ENCODE measurements at places on chromosomes 1 and 21.
A peak's percentile ranks its signal among the peaks of the same experiment; 100 is the strongest.

DNA sequence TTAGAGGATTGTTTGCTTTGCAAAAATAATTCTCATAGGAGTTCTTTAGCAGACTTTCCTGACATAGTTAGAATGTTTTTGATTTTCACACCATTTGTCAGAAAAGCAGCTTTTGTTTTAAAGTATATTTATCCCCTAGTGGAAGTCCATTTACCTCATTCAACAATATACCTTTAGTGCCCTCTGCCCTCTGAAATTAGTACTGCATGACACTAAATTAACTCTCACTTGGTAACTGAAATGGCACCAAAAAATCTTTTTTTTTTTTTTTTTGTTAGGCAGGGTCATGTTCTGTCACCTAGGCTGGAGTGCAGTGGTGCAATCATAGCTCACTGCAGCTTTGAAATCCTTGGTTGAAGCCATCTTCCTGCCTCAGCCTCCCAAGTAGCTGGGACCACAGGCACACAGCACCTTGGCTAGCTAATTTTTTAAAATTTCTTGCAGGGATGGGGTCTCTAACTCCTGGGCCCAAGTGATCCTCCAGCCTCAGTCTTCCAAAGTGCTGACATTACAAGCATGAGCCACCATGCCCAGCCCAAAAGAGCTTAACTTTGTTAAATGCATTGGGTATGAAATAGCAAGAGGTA, 13.6 kb downstream of the LRRC42 start:
- peak; percentile 51 for DNase-seq

DNA sequence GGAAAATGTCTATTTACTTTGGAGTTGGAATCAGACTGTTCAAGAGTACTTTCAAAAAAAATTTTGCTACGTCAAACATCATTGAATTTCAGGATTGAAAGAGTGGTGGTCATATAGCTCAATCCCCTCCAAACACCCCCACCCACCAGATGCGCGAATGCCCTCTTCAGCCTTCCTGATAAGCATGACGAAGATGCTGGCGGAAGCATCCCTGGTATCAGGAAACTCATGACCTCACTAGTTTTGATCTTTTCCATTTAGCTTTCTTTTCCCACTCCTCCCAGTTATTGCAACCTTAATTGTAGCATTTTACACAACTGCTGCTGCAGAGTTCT, 104.4 kb downstream of the LEPR start:
- no peak for DNase-seq

- peak; percentile 99 for DNase-seq
Measured at GRCh38 chr1:226674892-226675714, 64.0 kb downstream of the ITPKB start.

GRCh38 chr1:86522240-86522639, 24.6 kb upstream of the CLCA4 start:
- no peak for DNase-seq

DNA sequence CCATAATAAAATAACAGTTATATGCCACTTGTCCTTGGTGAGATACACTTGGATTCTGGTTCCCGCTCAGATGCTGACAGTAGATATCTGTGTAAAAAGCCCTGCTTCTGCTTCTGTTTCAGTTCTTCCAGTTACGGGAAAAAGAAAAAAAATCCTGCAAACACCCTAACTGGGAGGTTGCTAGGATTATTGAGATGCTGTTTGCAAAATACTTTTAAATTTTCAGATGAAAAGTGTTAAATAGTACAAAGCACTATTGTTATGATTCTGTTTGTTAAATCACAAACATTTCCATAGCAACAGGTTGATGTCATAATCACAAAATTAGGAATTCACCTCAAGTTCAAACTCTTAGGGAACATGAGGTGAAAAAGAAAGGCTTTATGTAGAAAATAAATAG, 232.3 kb downstream of the HMCN1 start:
- DNase-seq = no peak

GRCh38 chr1:233983811-233984210, 79.3 kb downstream of the SLC35F3 start:
- DNase-seq = no peak

DNA sequence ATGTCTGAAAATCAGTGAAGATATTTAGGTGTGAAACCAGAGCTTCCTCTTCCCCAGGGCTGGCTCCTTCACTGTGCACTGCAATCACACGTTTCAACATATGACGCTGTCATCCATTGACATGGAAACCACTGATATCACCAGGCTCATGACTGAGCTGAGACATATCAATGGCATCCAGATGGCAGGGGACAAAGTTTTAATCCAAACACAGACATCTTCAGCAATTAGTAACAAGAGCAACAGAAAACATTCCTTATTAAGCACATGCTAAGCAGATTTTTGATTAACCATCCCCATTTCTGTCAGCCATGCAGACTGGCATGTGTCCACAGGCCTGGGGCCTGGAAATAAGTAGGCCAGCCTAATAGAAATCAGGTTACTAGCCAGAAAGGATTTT, 108.0 kb upstream of the ADAR start:
- peak; percentile 25 for DNase-seq

DNA sequence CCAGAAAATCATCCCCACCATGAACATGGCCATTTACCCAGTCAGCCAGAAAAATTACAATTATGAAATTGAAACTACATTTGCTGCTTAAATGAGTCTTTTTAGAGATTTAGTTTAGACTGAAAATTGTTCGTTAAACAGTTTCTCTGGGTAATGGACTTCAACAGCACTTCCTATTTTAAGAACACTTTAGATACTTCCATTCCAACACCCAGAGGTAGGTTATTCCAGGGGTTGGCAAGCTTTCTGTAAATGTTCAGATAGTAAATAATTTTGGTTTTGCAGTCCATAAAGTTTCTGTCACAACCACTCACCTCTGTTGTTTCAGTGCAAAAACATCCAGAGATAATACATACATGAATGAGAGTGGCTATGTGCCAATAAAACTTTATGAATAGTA, 10.2 kb downstream of the NMNAT2 start:
- DNase-seq = no peak

- no peak for DNase-seq
Measured at GRCh38 chr1:193083365-193084088, 21.7 kb downstream of the GLRX2 start.

DNA sequence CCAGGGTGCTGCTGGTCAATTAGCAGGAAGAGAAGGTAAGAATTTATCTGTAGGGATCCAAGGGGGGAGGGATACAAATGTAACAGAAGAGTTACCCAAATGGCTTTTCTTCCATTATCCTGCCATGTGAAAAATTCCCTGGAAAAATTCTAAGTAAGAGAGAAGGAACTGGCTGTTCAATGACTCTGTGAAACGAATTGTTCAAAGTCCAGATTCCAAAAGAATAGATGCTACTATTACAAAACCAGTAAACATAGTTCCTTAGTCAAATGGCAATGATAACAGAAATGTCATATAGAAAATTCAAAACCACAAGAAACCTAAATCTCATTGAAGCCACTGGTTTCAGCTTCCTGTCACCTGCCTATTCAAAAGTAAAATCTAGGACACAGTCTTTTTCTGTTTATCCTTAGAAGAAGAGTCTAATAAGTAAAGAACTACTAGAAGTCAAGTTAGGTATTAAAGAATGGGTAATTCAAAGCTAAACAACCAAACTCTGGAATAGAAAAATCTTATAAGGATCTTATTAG, 102.6 kb downstream of the ZNF644 start:
- DNase-seq = no peak

GRCh38 chr21:18129526-18129925, 115.1 kb upstream of the CHODL start:
- DNase-seq = no peak

DNA sequence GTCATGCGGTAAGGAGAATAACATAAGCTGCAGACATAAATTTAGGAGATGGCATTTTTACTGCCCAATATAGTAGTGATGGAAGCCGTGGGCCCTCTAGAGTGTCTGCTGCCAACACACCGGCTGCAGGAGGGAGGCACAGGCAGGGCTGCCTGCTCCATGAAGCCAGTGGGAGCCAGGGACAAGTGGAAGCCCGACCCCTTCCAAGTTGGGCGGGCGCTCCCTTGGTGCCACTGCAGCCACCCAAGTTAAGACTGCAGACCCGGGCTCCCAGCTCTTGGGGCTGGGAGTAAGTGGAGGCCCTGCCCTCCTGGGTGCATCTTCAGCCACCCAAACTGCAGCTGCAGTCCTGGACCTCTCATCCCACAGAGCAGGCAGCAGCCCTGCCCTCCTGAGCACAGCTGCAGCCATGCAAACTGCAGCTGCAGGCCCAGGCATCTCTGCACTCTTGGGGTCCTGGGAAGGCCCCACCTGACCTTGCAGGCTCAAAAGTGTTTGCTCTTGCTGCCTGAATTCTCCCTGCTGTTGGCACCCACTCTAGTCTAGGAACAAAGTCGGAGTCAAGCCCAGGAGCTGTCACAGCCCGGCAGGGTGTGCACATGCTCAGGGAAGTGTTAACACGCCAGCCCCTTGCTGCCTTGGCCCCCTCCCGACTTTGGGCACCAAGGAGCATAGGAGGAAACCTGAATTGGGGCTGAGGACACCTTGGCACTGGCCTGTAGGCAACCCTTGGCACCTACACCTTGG, 437.2 kb upstream of the PRMT6 start:
- DNase-seq = no peak

DNA sequence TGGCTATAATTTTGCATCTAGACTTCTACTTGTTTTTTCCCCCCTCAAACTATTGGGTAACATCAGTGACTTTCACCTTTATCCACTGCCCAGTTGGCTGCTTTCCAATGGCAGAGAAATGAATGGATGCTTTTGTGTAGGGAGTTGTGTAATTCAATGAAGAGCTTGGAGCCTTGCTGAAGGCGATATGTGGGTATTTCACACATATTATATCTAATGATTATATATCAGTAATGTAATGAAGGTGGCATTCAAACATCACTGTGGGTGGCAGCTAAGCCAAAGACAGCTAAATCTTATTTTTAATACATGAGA, 81.2 kb downstream of the TGFB2 start:
- no peak for DNase-seq

GRCh38 chr1:23403038-23403336, 21.6 kb downstream of the TCEA3 start:
- no peak for DNase-seq

GRCh38 chr1:111202707-111203623, 2.5 kb upstream of the DENND2D start:
- no peak for DNase-seq

DNA sequence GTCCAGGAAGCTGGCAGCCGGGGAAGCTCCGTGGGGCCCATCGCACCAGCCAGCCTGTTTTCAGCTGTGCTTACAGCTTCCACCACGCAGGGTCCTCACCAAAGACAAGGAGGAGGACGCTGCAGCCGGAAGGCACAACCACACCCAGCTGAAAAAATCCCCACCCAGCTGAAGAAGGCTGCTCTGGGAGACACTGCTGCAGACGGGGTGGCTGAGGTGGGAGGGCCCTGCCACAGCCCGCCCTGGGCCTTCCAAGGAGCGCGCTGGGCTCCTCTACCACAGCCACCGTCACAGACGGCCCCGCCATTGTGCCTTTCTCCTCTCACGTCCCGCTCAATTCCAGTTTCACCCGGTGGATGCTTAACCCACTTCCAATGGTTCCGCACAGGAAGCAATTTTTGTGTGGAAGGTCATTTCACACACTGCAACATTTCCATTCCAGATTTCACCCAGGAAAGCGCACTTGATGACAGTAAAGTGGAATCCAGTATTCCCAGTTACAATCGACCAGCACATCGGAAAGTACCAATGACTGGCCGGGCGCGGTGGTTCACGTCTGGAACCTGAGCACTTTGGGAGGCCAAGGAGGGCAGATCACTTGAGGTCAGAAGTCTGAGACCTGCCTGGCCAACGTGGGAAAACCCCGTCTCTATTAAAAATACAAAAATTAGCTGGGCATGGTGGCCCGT, 47.9 kb downstream of the NPHP4 start:
- DNase-seq = no peak

DNA sequence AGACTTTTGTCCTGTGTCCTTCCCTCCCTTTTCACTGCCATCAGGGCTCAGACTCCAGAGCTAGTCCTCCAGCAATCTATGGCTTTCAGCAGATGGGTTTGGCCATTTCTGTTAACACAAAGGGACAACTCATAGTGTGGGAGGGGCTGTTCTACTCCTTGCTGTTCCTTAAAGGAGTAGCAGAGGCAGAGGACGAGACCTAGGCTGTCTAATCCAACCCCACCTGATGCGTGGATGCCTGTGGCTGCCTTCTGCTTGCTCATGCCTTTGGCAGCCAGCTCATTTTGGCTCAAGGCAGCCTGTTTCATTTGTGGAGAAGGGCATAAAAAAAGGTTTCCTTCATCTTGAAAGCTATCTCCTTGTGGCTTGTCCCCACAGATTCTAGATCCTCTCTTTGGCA, 27.0 kb downstream of the MFSD2A start:
- no peak for DNase-seq

GRCh38 chr1:163472651-163473248, 151.0 kb downstream of the NUF2 start:
- no peak for DNase-seq

DNA sequence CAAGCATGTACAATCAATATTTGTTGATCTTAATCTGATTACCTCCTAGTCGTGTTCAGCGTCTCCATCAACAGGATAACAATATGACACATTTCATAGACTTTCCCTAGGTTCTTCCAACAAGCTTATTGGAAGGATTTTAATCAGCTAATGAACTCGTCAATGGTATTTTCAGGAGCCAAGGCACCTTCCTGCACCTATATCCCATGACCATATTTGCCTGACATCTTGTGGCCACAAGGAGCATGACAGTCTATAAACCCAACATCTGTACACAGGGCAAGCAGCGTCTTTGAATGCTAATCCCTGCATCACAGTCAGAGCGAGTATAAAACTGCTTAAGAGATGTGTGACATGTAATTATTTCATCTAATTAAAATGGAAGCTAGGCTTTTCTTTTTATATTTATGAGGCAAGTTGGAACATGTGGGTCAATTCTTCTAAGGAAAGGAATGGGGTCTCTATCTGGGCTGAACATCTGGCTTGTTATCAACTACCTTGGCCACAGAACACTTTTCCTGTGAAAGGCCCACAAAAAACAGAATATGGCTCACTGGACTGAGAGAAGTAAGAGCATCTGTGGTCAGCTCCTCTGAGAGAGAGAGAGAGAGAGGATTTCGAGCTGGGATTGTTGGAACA, 388.8 kb downstream of the NTNG1 start:
- peak; percentile 28 for DNase-seq

- no peak for DNase-seq
Measured at GRCh38 chr1:115118611-115119010, 29.3 kb upstream of the TSPAN2 start.

- DNase-seq = no peak
Measured at GRCh38 chr1:181789395-181789794, 272.1 kb downstream of the ZNF648 start.

- no peak for DNase-seq
Measured at GRCh38 chr1:235299169-235299858, 28.7 kb downstream of the ARID4B start.

DNA sequence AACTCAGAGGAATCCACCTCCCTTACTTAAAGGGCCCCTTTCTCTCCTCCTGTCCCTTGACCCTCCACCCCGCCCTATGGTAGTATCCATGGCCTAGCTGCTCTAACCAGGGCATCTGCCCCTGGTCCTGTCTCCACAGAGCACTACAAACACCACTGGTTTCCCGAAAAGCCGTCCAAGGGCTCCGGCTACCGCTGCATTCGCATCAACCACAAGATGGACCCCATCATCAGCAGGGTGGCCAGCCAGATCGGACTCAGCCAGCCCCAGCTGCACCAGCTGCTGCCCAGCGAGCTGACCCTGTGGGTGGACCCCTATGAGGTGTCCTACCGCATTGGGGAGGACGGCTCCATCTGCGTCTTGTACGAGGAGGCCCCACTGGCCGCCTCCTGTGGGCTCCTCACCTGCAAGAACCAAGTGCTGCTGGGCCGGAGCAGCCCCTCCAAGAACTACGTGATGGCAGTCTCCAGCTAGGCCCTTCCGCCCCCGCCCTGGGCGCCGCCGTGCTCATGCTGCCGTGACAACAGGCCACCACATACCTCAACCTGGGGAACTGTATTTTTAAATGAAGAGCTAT, 1.7 kb downstream of the BTG2 start:
- DNase-seq = no peak

GRCh38 chr1:236151739-236152424, 9.5 kb downstream of the GPR137B start:
- DNase-seq = no peak
